ENCODE measurements at places on chromosomes 13 and 19. TPM values are rescaled to one million over a fixed set of nuclear protein-coding genes. Genes with fewer than 3 reads are reported as not detected.

DNA sequence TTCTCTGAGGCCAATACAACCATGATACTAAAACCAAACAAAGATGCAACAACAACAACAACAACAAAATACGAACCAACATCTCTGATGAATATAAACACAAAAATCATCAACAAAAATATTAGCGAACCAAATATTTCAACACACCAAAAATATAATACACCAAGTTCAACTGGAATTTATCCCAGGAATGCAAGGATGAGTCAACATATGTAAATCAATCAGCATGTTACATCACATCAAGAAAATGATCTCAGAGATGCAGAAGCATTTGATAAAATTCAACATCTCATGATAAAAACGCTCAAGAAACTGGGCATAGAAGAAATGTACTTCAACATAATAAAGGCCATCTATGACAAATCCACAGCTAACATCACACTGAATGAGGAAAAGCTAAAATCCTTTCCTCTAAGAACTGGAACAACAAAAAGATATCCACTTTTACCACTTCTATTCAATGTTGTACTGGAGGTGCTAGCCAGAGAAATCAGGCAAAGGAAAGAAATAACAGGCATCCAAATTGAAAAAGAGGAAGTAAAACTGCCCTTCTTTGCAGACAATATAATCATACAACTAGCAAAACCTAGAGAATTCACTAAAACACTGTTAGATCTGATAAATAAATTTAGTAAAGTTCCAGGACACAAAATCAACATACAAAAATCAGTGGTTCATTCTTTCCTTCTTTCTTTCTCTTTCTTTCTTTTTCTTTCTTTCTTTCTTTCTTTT lies 2448.7 kb upstream of the PCDH20 start:
- DNase-seq = no peak

DNA sequence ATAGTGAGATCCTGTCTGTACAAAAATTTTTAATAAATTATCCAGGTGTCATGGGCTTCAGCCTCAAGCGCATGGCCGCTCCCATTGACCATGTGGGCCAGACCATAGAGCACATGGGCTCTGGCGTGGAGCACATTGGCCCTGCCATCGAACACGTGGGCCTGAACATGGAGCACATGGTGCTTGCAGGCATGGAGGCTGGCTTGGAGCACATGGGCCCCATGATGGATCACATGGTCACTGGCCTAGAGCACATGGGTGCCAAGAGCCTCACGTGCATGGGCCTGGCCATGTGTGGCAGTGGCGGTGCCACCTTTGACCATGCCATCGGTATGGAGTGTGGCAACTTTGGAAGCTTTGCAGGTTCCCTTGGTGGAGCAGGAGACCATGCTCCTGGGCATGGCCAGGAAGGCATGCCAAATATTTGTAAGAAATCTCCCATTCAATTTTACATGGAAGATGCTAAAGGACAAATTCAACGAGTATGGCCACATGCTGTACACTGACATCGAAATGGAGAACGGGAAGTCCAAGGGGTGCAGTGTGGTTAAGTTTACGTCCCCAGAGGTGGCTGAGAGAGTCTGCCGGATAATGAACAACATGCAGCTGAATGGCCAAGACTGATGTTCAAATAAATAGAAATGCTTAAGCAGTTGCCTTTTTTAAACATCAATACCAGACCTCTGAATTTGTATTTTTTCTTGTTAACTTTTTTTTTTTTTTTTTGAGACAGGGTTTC lies 21.3 kb upstream of the SLC1A5 start:
- DNase-seq = no peak

DNA sequence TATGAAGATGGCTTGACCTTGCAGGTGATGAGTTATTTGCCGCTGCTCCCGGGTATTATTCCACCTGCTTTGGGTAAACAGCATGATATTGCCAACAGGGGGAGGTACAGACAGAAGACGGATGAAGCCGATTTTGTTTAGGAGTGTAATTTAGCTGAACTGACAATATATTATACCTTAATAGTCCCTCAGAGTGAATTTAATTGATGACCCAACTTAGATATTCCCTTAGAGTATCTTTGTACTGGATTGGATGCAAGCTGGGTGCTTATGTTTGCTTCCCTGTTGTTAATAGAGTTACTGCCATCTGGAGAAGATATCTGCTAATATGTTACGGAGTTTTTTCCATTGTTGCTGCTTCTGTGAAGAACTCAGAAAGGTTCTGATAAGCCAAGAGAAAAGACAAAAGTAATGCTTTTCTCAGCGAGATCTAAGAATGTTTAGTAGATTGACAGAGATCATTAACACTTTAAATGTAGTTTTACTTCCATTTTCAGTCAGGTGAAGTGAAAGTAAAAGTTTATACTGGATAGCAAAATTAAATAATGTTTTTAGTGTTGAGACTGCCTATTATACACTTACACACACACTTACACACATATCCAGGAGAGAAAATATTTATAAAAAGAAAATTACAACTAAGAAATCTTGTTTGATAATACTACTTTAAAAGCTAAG lies 2220.8 kb upstream of the PCDH20 start:
- DNase-seq = no peak

PEX11G gene
- polyA plus RNA-seq = 0.13 TPM

PGLYRP2 gene
- not detected for polyA plus RNA-seq

DNA sequence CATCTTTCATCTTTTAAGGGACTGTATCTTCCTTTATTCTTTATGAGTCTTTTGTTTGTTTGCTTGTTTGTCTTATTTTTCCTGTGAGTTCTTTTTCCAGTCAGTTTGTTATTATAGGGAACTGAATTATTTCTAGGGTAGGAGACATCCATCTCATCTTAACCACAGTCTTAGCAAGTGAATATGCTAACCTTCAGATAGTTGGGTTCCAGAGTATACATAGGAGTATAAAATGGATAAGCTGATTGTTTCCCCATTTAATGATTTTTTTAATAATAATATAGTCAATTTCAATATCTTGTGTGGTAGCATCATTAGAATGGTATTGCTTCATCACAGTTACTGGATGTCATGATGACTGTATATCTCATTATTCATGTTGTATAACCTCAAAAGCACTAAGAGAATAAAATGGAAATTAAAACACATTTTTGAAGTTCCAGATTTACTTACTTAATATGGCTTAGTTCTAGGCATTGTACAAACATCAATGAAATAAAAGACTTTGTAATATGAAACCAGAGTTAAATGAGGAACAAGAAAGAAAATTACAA lies 33.0 kb downstream of the GPC6 start:
- DNase-seq = no peak

EPSTI1 gene
- polyA plus RNA-seq = 13.4 TPM

DNA sequence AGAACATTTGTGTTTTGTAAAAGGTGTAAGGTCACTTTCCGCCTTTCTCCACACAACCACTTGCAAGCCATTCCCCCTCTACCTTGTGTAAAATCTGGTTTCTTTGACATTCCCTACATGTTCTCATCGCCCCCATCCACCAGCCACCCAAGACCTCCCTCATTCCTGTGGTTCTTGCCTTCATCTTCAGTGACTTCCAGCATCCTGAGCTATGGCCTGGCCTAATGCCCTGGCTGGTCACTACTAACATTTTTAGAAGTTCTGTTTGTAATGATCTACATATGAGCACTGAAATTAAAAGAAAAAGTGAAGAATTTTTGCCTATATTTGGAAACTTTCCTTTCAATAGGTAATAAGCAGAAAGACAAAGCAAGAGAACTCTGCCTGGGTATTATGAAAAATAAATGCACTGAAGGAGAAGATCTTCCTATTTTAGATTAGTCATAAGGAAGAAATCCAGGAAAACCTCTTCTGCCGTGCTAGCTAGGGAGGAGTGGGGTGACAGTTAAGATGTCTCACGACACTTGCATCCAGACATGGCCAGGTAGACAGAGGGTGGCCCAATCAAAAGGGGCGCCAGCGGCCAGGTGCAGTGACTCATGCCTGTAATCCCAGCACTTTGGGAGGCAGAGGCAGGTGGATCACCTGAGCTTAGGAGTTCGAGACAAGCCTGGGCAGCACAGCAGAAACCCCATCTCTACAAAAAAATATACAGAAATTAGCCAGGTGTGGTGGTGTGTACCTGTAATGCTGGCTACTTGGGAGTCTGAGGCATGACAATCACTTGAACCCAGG lies 28.1 kb upstream of the MPHOSPH8 start:
- DNase-seq = no peak

DNA sequence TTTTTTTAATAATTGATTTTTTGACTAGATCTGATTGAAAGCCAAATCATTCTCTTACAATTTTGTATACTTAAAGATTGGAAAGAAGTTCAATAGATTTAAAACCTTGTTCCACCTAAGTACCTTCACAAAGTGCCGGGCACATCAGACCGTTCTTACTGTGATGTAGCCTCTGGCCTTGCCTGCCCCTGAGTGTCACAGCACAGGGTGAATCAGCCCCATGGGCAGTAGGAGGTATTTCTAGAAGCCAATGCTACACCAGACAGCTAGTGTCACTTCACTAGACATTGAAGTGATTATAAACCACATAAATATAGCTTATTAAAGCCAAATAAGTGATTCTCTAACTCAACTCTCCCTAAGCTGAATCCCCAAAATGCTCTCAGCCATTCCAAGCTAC lies 131.3 kb downstream of the LACC1 start:
- DNase-seq = no peak

DNA sequence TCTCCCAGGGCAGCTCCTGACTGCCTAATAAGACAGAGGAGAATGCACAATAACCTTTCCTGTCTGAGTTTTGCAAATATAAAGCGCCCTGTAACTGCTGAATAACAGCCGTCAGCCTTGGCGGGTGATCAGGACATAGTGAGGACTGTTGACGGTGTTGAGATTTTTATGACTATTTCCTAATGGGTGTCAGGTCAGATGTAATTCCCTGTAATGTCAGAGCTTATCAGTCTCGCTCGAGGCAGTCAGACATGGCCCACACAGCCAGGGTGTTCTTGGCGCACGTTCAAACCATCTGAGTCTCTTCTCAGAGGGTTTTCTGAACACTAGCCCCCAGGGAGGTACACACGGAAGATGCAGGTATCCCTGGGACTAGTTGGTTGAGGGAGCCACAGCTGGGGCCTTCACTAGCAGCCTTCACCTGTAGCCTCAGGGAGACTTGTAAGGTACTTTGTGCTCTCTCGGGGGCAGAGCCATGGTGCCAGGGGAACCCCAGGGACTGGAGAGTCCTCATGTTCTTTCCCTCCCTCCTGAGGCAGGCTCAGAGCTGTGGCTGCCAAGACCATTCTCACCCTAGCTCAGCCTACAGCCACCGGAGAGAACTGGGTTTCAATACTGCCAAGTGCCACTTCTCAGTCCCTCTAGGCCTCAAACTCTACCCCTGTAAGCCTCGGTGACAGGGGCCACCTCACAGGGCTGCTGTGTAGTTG lies 213.1 kb downstream of the UQCRFS1 start:
- DNase-seq = no peak

PLVAP gene
- 0.06 TPM for polyA plus RNA-seq

GRCh38 chr13:50713523-50714248 lies 129.8 kb downstream of the DLEU7 start:
- DNase-seq = peak; percentile 43

- no peak for DNase-seq
Measured at GRCh38 chr13:75812751-75813181, 176.6 kb downstream of the LMO7 start.

ATF5 gene
- polyA plus RNA-seq = 16.0 TPM

MAU2 gene
- polyA plus RNA-seq = 87.7 TPM

DNA sequence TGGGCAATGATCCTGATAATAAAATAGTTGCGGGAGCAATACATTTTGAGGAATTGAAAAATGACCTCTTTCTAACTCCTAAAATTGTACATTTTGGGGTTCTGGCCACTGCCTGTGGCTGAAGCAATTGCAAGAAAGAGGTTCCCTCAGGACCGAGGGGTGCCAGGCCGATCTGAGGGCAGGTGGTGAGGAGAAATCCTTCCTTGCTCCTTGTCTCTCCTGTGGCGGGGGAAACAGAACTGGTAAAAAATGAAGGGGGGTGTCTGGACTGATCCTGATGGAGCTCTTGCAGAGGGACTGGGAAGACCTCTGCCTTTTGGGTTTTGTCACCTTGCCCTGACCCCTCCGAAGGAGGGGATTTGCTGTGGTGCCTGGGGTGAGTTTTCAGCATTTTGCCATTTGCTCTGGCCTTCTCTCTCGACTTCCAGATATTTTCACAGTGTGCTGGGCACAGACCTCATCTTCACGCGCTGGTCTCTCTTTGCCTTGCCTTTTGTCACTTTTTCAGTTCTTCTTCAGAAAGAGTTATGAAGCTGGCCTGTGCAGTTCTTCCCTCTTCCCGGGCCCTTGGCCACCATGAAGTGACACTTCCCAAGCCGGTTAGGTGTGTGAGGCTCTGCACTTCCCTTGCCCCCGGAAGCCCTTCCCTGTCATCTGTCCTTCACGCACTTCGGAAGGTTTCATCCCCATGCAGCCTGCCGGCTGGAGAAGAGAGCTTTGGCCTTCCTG lies 22.2 kb downstream of the NFIX start:
- DNase-seq = no peak

PET100 gene
- polyA plus RNA-seq = 31.3 TPM
